ENCODE measurements at places on chromosomes 6 and 20.

DNA sequence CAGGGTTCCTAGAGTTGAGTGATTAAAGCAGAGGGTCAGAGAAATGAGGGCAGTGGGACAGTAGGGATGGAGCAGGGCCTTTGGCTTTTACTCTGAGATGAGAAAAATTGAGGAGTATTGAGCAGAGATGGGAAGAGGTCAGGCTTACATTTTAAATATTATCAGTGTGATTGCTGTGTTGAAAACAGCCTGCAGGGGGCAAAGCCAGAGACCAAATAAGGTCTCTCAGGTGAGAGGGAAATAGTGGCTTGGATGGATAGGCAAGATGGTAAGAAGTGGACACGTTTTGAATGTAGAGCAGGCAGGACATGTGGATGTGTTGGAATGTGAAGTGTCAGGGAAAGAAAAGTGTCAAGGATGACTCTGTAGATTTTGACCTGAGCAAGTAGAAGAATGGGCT is 105.0 kb upstream of the MAP3K7 start:
- DNase-seq, result no peak

DNA sequence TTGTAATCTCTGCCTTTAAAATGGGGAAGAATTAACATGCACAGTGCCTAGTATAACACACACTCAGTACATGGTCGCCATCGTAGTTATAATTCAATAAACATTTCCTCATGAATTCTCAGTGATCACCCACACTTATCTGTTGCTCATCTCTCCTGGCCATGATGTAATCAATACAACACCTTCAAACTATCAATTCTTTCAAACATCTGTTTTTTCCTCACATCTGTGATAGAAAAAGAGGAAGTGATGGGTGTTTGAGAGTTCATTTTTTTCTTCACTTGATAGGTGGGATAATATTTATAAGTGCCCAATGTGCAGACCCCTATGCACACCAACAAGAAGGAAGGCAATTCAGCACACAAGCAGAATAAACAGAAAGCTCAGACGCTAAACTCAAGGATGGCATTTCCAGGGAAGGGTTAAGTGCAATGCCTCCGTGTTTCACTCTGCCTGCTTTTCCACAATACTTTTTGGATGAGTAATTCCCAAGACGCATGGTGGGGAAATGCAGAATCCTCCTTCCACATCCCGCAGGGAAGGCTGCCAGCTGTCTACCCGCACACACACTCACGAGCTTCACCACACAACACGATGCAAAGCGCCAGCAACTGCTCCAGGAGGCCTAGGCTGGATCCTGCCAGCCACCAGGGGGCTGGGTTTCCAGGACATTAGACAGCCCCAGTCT is 100.3 kb downstream of the GMPR start:
- DNase-seq, result no peak

DNA sequence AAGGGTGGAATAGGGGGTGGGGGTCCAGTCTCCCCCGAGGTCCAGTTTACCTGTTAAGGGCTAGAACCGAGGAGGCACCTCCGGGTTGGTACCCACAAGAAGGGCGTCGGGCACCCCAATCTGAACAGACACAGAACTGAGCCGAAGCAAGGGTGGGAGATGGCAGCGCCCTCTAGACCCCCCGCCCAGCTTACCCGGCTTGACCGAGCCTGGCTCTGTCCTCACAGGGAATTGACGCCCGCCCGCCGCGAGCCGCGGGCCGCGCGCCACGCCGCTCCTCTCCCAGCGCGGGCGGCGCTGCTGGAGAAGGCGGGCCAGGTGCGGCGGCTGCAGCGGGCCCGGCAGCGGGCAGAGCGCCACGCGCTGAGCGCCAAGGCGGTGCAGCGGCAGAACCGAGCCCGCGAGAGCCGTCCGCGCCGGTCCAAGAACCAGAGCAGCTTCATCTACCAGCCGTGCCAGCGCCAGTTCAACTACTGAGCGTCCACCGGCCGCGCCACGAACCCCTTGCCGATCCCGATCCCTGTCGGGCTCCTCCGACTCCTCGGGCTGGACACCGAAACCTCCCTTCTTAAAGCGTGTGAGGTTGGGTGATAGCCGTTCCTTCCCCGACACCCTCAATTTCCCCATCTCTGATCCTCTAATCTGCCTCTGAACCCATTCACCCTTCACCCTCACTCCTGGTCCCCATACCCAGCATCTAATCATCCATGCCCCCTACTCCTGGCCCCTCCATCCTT is 5.9 kb downstream of the TP53INP2 start:
- peak; percentile 49 for DNase-seq

DNA sequence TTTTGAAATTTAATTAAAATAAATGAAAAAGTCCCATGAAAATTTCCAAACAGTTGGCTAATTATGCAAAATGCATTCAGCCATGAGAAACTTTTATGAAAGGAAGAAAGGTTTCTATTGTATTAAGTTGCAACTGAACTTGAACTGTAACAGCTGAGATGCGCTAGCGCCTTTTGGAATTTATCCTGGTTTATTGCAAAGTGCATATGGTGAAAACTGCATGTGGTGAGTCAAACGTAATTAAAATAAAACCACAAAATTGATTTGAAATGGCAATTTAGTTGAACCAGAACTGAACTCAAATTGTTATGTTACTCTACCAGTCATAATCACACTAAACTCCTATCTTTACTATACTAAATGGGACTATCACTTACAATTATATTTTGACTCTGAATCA is 46.4 kb upstream of the COL21A1 start:
- no peak for DNase-seq

DNA sequence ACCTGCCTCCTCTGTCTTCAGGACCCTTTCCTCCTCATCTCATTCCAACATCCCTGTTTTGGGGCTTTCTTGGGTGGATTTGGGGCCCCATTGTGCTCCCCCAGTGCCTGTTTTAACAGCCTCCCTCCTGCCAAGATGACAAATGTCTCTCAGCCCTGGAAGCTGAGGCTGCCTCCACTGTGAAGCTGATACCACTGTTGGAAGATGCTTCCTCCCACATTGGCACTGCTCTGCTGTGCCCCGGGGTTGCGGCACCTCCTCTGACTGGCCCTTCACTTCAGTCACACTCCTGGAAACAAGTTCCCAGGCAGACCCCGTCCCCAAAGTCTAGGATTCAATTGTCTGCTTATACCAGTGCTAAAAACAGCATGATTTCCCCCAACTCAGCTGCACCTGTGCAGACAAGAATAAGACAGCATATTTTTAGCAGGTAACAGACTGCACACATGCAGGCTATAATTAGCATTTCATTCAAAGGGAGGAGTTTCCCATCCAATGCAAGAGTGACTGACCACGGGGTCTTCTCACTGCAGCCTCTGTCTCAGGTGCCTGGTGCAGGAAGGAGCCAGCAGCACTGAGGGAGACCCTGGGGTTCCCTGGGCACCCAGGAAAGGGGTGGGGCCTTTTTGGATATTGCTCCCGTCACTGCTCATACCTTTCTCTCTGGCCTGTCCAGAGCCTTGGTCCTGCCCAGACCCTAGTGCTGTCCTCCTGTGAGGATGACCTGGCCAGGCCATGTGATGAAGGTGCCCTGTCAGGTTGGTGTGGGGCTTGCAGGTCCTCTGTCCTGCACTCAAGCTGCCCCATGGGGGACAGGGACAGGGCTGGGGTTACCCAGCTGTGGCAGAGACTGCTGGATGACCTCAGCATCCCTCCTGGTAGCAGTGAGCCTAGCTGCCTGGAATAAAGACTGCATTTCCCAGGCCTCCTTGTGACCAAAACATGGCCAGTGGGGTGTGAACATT is 31.5 kb upstream of the SULF2 start:
- no peak for DNase-seq

- DNase-seq, result no peak
Observed at GRCh38 chr6:122238861-122239260, 160.6 kb upstream of the HSF2 start.

DNA sequence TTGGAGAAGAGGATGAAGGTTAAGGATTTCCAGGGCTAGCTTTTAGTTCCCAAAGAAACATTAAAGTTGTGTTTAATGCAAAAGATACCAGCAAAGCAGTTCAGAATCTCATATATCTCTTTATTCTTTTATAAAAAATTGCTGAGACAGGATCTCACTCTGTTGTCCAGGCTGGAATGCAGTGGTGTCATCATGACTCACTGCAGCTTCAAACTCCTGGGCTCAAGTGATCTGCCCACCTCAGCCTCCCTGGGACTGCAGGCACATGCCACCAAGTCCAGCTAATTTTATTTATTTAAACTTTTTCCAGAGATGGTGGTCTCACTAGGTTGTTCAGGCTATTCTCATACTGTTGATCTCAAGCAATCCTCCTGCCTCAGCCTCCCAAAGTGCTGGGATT is 41.1 kb upstream of the CAP2 start:
- DNase-seq, result no peak

GRCh38 chr6:13180538-13180937 is 147.8 kb downstream of the TBC1D7 start:
- DNase-seq, result no peak

DNA sequence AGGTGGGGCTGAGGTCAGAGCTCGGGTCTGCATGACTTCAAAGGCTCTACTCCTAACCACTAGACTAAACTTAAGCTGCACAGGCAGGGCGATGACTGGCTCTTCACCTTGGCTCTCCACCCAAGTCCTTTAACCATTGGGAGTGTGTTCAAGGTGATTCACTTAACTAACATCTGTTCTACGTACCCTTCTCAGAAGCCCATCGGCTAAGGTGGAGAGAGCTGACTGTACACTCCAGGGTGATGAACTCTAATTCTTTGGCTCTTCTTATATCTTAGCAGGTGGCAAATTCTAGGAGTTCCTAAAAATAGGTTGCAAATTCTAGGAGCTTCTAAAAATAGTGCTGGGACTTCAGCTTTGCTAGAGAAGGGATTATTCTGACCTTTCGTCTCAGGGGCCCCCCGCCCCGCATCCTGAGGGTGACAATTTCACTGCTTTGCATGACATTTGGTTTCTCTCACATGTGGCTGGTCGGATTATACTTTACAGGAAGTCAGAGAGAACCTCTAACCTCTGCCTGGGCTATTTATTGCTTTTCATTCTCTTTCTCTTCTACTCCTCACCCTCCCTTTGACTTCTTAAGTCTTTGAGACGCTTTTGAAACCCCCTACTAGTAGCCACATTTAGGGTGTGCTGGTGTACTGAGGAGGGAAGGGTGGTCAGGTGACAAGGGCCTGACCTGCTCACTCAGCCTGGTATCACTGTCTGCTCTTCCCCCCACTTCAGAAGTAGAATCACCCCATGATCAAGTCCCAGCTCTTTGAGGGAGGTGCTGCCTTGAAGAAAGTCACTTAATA is 55.5 kb downstream of the PRDM1 start:
- no peak for DNase-seq

- DNase-seq, result no peak
Observed at GRCh38 chr6:144319211-144319610, 34.1 kb downstream of the UTRN start.

GRCh38 chr6:159446340-159446739 is 246.7 kb downstream of the SOD2 start:
- DNase-seq, result no peak

GRCh38 chr6:127267646-127268625 is 1.3 kb downstream of the RNF146 start:
- no peak for DNase-seq

DNA sequence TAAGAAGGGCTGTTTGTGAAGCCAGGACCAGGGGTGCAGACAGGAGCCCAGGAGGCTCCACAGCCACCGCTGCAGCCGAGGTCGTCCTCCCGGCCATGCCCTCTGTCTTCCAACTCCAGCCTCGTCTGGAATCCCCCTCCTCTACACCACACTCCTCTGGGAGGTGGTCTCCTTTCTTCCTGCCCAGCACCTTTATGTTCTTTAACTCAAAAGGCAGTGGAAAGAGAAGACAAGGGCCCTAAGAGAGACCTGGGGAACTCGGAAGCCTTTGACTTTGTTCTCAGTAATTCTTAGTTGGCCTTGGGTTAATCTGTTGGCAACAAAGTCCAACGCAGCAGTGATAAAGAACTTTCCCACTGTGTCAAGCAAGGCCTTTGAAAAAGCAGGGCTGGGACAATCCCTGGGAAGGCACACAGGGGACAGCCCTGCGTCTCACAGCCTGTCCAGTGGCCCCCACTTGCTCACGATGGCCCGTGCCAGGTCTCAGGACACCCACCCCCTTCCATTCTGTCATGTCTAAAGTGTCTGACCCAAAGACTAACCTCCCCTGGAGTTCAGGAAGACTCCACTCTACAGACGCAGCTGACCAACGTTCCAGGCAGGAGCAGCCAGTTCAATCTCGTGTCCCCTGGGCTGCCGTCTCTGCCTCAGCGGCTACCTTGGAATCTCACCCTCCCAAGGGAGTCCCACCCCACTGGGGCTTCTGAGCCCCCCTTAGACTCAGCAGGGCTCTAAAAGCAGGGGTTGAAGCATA is 42.8 kb upstream of the FAM50B start:
- DNase-seq, result no peak

DNA sequence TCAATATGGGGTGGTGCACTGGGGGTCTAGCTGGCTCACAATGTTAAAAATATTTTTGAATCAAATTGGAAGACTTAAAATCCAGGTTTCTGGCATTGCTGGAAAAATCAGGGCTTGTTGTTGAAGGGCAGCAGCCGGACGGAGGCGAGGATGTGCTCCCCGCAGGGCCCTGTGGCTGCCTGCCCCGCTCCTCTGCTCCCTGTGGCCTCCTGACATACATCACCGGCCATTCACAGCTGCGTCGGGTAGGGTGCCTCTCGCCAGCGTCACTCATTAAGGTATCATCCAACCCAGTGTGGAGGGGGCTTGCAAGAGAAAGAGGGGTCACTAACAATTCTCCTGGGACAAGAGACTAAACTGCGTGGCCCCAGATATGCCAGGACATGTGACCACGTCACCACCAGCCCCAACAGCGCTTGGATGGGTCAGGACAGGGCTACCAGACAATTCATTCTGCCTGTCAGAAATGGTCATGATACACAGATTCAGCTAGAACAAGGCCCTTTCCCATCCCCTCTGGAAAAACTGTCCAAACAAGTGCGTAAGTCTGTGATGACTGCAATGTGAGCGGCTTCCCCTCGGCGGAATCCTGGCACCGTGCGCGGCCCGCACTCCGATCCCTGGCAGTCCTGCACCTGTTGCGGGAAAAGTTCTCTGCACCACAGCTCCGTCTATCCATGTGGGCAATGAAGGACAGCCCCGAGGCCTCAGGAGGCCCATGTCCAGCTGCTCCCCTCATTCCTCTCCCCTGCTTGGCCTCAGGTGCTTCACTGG is 12.0 kb downstream of the GATA5 start:
- no peak for DNase-seq

GRCh38 chr20:3224681-3225421 is 14.1 kb downstream of the SLC4A11 start:
- DNase-seq, result no peak

DNA sequence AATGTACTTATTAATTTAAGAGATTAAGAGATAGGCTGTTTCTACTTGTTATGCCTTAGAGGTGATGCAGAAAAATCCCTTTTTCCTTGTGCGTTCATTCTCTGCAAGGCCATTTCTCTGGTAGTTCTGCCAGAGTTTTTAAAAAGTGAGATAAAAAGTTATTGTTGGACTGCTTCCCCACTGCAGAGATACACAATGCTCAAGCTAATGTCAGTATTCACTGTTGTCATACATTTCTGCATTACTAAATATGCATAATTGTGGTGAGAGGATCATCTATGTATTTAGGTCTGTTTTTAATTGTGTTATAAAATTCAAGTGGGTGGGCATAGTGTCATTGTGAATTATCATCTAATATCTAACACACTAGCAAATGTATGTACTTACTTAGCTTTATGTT is 600.4 kb downstream of the HTR1B start:
- no peak for DNase-seq
